ENCODE measurements at places on chromosomes 6 and 20.

DNA sequence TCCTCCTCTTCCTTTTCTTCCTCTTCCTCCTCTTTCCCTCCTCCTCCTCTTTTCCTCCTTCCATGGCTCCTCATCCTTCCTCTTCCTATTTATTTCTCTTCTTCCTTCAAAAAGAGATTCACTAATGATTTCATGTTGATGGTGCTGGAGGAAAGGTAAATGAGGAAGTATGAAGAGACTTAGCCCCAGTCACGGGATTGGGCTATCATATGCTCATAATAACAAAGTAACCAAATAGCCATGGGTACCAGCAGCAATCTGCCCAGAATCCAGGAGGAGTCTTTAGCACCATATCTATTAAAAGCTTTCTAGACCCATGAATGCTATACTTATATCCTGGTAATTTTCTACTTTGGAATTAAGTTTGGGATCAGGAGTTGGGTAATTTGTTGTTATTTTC, 910.9 kb upstream of the MAP3K7 start:
- DNase-seq, result no peak

- DNase-seq, result no peak
These were observed 77.5 kb upstream of the POPDC3 start for GRCh38 chr6:105257340-105257739.

DNA sequence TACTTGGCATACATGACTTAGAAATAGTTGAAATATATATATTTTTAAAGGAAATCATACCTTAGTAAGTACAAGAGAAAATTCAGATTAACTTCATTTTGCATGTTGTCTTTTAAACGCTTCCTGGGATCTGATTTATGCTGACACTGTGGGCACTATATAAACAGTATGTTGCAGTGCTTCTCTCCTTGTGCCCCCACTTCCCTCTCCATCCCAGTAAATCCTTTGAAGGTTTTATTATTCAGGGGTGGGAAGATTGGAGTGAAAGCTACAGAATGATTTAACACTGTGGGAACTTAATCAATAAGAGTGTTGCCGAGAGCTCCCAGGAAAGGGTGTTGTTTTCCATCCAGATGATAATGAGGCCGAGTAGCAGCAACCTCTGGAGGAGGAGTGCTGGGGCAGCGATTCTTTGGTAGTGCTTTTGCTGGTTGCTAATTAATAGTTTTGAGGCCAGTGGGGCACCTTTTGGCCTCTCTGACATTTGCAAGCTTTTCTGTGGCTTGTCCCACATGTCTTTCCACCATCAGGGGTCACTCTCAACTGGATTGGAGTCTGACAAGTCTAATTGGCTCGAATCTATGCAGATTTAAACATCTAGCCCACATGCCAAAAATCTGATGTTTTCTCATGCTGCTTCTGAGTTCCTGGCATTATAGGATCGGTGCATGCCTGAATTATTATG, 183.0 kb upstream of the MMS22L start:
- no peak for DNase-seq

GRCh38 chr20:40579701-40580100, 109.3 kb downstream of the MAFB start:
- DNase-seq, result no peak

- DNase-seq, result no peak
These were observed 106.8 kb upstream of the THEMIS start for GRCh38 chr6:128007658-128008057.

Data from amniotic stem cell (primary cell).